CD4-positive, alpha-beta memory T cell (primary cell): ENCODE measurements at places on chromosomes 3 and 15. TPM values are rescaled to one million over a fixed set of nuclear protein-coding genes. Genes with fewer than 3 reads are reported as not detected.

DNA sequence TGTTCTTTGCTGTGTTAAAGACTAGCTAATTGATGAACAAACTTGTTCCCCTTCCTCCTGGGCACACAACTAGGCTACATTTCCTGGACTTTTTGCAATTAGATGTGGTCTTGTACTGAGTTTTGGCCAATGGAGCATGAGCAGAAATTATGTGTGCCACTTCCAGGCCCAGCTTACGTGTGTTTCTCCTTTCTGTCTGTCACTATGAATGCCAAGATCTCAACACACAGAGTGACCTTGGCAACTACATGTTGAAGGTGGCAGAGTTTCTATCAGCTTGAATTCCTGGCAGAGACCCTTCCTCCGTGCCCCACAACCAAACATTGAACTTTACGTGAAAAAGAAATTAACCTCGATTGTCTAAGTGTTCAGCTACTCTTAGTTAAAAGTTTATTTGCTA is 81.7 kb upstream of the PIAS1 start:
- peaks cover 7% of the 10 kb centered on the region for H3K27me3 ChIP-seq
- H3K36me3 ChIP-seq: no peaks in the 10 kb centered on the region
- no peak for DNase-seq
- H3K27ac ChIP-seq: no peak overlapping the region
- peaks cover 4% of the 10 kb centered on the region for H3K4me1 ChIP-seq
- no peak overlapping the region for H3K4me3 ChIP-seq

GRCh38 chr15:82140886-82141285 is 95.1 kb upstream of the MEX3B start:
- H3K27ac ChIP-seq: no peak overlapping the region
- H3K4me3 ChIP-seq: no peak overlapping the region
- H3K4me1 ChIP-seq: no peaks in the 10 kb centered on the region
- no peak for DNase-seq
- H3K27me3 ChIP-seq: no peaks in the 10 kb centered on the region

DNA sequence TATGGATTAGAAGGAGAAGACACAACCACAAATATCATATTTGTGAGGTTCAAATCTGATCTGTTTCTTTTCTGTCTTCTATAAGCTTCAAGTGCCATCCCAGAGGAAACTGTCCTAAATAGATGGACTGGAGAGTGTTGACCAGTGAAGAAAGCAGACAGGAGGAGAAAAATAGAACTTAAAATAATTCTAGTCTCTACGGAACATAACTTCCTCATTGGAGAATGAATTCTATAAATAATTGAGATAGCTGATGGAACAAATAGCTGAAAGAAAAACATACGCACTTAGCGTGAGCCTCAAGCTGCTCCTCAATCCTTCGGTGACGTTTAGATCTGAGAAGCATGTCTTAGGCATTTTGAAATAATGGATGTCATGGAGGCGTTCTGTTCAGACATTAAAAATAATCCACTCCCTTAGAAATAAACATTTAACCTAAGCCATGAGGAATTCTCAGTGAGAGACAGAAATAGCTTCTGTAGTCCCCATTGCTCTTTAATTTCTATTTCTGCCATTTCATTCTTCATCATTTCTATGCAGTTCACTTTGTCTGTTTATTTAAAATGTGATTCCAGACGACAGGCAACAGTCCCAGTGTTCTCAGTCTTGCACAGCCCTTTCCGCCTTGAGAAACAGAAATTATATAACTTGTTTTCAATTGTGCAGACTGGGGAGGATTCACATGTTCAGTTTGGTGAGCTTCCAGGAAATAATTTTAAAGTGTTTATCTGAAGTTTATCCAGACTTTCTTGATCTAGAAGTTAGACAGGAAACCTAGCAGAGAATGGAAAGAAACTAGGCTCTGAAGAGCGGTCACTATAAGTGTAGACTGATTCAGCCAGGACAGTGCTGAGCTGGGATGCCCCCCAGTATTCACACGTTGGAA is 97.3 kb downstream of the NR1D2 start:
- no peak overlapping the region for H3K4me3 ChIP-seq
- no peaks in the 10 kb centered on the region for H3K36me3 ChIP-seq
- no peak for DNase-seq
- no peak overlapping the region for H3K27ac ChIP-seq

DNA sequence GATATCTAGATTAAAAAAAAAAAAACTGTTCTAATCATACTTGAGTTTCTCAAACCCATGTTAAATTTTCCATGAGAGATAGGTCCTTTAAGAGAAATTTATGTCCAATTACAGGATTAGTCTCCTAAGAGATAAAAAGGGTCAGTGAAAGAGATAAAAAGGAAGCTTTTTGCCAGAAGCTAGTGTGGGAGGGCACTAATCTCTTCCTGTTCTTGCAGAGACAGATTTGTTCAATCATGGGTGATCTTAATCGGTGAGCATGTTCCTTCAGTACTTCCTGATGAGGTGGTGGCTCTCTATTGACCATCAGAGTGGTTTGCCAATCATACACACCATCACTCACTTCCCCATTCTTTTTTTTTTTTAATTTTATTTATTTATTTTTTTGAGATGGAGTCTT is 16.9 kb upstream of the LPP start:
- no peak overlapping the region for H3K27ac ChIP-seq
- H3K4me1 ChIP-seq: no peaks in the 10 kb centered on the region
- H3K36me3 ChIP-seq: no peaks in the 10 kb centered on the region
- H3K4me3 ChIP-seq: no peak overlapping the region
- no peaks in the 10 kb centered on the region for H3K27me3 ChIP-seq

- no peaks in the 10 kb centered on the region for H3K36me3 ChIP-seq
- no peaks in the 10 kb centered on the region for H3K27me3 ChIP-seq
- no peak overlapping the region for H3K4me3 ChIP-seq
- no peaks in the 10 kb centered on the region for H3K4me1 ChIP-seq
These were observed 126.8 kb upstream of the ABI3BP start for GRCh38 chr3:101120039-101120438.

- DNase-seq: no peak
- H3K27me3 ChIP-seq: no peaks in the 10 kb centered on the region
- H3K4me3 ChIP-seq: no peak overlapping the region
- peaks cover 4% of the 10 kb centered on the region for H3K36me3 ChIP-seq
These were observed 24.0 kb downstream of the HAPLN3 start for GRCh38 chr15:88871313-88871712.

GRCh38 chr3:107627962-107628542 is 105.3 kb downstream of the BBX start:
- H3K36me3 ChIP-seq: no peaks in the 10 kb centered on the region
- no peak overlapping the region for H3K4me3 ChIP-seq
- no peak for DNase-seq
- no peak overlapping the region for H3K27ac ChIP-seq

DNA sequence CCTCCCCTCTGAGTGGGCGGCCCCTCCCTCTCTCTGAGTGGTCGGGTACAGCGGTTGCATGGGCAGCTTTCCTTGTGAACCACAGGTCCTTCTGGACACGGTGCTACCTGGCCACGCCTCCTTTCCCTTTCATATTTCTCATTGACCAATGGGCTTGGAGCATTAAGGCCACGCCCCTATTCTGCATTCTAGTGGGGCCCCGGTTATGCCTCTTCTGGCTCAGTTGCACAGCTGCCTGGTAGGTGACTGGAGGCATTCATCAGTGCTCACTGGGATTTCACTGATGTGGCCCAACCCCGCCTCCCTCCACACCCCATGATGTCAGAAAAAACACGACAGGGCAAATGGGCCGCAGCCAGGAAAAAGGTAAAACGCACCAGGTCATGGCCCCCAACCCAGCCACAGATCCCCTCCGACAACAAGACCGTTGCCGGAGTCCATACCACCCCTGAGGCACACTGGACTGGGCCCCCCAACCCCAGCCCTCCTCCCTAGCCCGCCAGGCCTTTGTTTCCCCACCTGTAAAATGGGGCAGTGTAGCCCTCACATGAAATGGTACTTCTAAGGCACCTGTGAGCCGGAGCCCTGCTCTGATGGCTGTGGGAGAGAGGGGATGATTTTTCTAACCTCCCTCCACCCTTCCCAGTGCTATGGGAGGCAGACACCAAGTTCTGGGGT is 26.3 kb downstream of the NGRN start:
- H3K27ac ChIP-seq: no peak overlapping the region
- no peak overlapping the region for H3K4me3 ChIP-seq
- H3K4me1 ChIP-seq: peaks cover 4% of the 10 kb centered on the region
- H3K27me3 ChIP-seq: no peaks in the 10 kb centered on the region
- H3K36me3 ChIP-seq: no peaks in the 10 kb centered on the region

DNA sequence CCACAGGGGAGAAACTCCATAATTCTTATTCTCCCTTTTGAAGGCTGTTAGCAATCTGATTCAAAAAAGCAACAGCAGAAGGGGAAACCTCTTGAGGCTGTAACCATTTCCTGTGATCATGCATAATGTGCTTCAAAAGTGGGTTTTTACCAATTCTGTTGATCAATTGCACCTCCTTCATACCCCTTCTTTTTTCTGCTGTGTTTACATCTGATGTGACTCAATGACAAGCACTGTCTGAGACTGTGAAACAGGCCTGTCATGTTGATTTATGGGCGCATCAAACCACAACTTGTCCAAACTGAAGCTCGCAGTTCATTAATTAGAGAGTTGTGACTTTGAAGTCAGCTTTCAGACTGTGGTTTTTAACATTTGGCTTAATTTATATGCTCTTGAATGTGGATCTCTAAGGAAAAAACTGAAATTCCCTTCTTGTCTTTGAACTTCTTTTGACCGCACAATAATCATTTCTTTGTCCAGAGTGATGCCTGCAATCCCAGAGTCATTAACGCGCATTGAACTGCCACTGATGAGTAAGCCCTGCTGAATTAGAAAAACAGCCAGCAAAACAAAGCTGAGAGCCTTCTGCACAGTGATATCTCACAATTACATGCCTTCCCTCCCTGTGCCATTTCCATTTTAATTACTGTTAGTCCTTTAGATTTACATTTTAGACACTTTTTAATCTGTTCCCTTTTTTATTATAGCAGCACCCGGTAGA is 532.8 kb downstream of the FOXP1 start:
- peaks cover 43% of the 10 kb centered on the region for H3K36me3 ChIP-seq
- peak overlapping the region; percentile 33 for H3K27ac ChIP-seq
- no peak overlapping the region for H3K4me3 ChIP-seq
- DNase-seq: peak; percentile 64
- peaks cover 100% of the 10 kb centered on the region for H3K4me1 ChIP-seq
- no peaks in the 10 kb centered on the region for H3K27me3 ChIP-seq

DNA sequence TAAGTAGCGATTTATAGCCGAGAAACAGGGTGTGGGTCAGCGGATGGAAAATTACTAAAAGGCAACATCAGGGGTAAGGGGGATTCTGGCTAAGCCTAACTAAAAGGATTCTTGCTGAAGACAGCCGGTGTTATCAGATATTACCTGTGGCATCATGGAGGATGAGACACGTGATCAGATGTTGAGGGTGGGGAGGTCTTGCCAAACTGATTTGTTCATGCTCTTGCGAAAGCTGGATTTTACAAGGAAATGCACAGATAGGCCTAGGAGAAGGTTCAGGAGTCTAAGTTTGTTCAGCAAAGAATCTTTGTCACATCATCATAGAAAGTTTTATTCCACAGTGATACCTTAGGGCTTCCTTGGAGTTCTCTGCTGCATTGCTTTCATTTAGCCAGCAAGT is 396.8 kb upstream of the TBL1XR1 start:
- H3K4me3 ChIP-seq: no peak overlapping the region
- H3K36me3 ChIP-seq: no peaks in the 10 kb centered on the region
- no peak for DNase-seq
- no peak overlapping the region for H3K27ac ChIP-seq

DNA sequence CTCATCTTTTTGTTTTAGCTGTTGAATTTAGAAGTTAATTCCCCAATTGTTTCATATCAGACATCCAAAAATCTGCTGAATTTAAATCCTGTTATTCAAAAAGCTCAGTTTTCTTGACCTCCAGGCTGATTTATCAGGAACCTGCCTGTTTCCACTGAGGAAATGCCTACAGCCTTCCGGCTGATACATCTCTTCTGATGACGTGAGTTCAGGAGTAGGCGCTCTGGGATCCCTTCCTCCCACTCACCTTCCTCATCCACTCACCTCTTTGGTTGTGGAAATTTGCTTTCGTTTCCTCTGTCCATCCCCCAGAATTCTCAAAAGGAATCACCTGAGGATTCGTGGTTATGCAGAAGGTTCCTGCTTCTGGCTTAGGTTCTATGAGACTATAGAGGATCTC is 55.4 kb upstream of the ALDH1A3 start:
- no peaks in the 10 kb centered on the region for H3K36me3 ChIP-seq
- H3K4me3 ChIP-seq: no peak overlapping the region
- peaks cover 5% of the 10 kb centered on the region for H3K27me3 ChIP-seq
- H3K4me1 ChIP-seq: no peaks in the 10 kb centered on the region
- no peak overlapping the region for H3K27ac ChIP-seq

DNA sequence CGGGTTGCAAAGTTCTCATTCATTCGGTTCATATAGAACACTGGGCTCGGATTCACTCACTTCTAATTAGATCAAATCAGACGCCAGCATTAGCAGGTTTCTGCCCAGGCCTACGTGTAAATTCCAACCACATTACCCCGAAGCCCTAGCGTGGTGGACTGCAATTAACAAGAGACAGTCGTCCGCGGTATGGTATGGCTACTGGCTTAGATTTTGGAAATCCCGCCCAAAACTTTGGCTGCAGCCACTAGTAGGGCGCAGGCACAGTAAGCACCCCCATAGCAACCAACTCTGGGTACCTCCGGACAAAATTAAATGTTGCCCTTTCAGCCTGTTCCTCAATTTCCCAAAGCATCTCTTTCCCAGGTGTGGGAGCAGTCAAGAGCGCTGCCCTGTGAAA is 771 bp downstream of the RARRES1 start:
- no peaks in the 10 kb centered on the region for H3K36me3 ChIP-seq
- no peak for DNase-seq
- H3K4me1 ChIP-seq: peaks cover 21% of the 10 kb centered on the region
- H3K27me3 ChIP-seq: no peaks in the 10 kb centered on the region
- H3K4me3 ChIP-seq: no peak overlapping the region

GRCh38 chr3:172244011-172244410 is 204.2 kb downstream of the GHSR start:
- H3K4me3 ChIP-seq: no peak overlapping the region
- no peaks in the 10 kb centered on the region for H3K36me3 ChIP-seq
- H3K4me1 ChIP-seq: no peaks in the 10 kb centered on the region
- DNase-seq: no peak
- H3K27ac ChIP-seq: no peak overlapping the region

GRCh38 chr3:133663569-133664313 is 2.0 kb upstream of the TOPBP1 start:
- no peak overlapping the region for H3K27ac ChIP-seq
- H3K27me3 ChIP-seq: no peaks in the 10 kb centered on the region

Gene CHRNB4
- not detected for total RNA-seq

Gene ZNF197
- total RNA-seq: 18.0 TPM

Gene TNFSF10
- total RNA-seq: 63.4 TPM

Gene FXR1
- 131 TPM for total RNA-seq

Gene KNL1
- 0.99 TPM for total RNA-seq

Gene CIB2
- 1.7 TPM for total RNA-seq

Gene SNTN
- total RNA-seq: not detected

Gene FGF12
- total RNA-seq: not detected

Gene LDHAL6B
- not detected for total RNA-seq

Gene SMCO1
- not detected for total RNA-seq

Gene SLC9C1
- total RNA-seq: not detected
